Activated naive CD8-positive, alpha-beta T cell treated with anti-CD3 and anti-CD28 coated beads, Interleukin-2, amount 10 ng/mL, durations not matched to agents 7 days and 5 days (primary cell): ENCODE measurements at places on chromosomes 2 and 18. TPM values are rescaled to one million over a fixed set of nuclear protein-coding genes. Genes with fewer than 3 reads are reported as not detected.

- H3K4me3 ChIP-seq, result no peak overlapping the region
- H3K4me1 ChIP-seq, result peaks cover 11% of the 10 kb centered on the region
- peaks cover 81% of the 10 kb centered on the region for H3K36me3 ChIP-seq
- no peak for DNase-seq
- H3K27me3 ChIP-seq, result no peaks in the 10 kb centered on the region
These were observed 37.2 kb downstream of the AGPS start for GRCh38 chr2:177429688-177430325.

The GCA gene
- total RNA-seq, result 20.9 TPM

DNA sequence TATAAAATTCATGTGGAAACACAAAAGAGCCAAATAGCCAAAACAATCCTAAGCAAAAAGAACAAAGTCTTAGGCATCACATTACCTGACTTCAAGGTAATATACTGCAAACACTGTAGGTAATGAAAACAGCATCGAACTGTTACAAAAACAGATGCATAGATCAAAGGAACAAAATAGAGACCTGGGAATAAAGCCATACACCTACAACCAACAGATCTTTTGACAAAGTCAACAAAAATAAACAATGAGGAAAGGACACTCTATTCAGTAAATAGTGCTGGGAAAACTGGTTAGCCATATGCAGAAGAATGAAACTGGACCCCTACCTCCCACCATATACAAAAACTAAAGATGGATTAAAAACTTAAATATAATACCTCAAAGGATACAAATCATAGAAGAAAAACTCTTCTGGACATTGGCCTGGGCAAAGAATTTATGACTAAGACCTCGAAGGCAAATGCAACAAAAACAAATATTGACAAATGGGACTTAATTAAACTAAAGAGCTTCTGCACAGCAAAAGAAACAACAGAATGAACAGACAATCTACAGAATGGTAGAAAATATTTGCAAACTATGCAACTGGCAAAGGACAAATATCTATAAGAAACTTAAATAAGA, 218.0 kb downstream of the PHLPP1 start:
- peaks cover 10% of the 10 kb centered on the region for H3K4me1 ChIP-seq
- H3K36me3 ChIP-seq, result peaks cover 5% of the 10 kb centered on the region
- H3K4me3 ChIP-seq, result no peak overlapping the region
- H3K27me3 ChIP-seq, result no peaks in the 10 kb centered on the region
- no peak for DNase-seq

The B3GNT2 gene
- 46.0 TPM for total RNA-seq

DNA sequence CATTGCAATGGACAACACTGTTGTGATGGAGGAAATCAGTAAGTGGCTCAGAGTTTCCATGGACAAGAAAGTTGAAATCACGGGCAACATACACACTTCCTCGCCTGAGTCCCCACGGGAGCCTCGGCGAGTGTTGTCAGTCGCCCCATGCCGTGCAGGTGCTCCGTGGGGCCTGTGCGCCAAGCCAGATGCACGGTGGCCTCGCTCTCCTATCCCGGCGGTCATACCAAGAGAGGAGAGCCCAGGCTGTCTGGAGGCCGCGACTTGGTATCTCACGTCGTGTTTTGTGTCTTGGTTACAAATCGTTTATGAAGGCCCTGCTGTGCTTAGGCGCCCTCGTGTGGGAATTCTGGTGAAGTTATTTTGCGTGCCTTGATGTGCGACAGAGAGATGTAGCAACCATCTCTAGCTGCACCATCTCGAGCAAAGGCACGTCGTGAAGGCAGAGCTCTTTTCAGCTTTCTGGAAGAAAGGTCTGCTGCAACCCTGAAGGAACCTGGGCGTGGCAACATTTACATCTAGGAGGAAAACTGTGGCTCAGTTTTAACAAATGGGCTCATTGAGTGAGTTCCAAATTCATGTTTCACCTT, 21.8 kb downstream of the ATG4B start:
- no peaks in the 10 kb centered on the region for H3K4me1 ChIP-seq
- peaks cover 5% of the 10 kb centered on the region for H3K36me3 ChIP-seq
- H3K4me3 ChIP-seq, result no peak overlapping the region
- no peaks in the 10 kb centered on the region for H3K27me3 ChIP-seq

The CCDC85A gene
- total RNA-seq, result not detected

The HOXD4 gene
- not detected for total RNA-seq
